ENCODE measurements at places on chromosomes 6 and 20. TPM values are rescaled to one million over a fixed set of nuclear protein-coding genes. Genes with fewer than 3 reads are reported as not detected.

The BTN1A1 gene
- not detected for total RNA-seq

The WFDC12 gene
- total RNA-seq = not detected

The NOTCH4 gene
- 5.0 TPM for total RNA-seq

The MYBL2 gene
- 30.6 TPM for total RNA-seq

The PSORS1C1 gene
- not detected for total RNA-seq

DNA sequence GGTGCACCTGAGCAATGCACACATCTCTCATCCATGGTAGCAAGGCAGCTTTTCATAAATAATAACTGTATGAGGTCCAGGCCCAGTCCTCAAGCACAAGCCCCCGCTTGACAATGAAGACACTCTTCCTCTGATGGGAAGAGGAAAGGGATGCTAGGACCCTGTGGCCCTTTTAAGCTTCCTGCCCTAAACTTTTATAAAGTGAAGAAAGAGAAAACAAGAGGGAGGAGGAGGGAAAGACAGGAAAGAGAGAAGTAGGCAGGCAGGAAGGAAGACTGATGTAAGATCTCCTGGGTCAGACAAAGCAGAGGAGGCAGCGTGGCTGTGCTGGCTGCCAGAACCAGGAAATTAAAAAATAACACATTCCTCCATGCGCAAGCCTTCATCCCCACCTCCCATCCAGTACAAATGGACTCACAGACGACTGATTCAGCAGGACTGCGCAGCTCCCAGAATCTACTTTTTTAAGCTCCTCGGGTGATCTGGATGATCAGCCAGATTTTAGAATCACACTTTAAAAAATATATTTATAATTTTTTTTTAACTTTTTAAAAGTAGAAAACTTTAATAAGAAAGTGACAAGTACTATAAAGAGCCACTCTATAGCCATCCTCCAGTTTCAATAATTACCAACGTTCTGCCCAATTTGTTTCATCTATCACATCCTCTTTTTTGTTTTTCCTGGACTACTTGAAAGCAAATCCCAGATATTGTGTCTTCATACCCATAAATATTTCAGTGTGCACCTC is 16.5 kb downstream of the TNFAIP3 start:
- peaks cover 40% of the 10 kb centered on the region for H3K36me3 ChIP-seq
- no peaks in the 10 kb centered on the region for H3K4me1 ChIP-seq
- H3K4me3 ChIP-seq = no peak overlapping the region
- DNase-seq = no peak

GRCh38 chr20:58905236-58905635 is 52.7 kb downstream of the GNAS start:
- no peaks in the 10 kb centered on the region for H3K27me3 ChIP-seq
- H3K4me1 ChIP-seq = peaks cover 47% of the 10 kb centered on the region
- H3K4me3 ChIP-seq = no peak overlapping the region
- peak overlapping the region; percentile 92 for H3K27ac ChIP-seq
- no peak for DNase-seq
- peaks cover 61% of the 10 kb centered on the region for H3K36me3 ChIP-seq

GRCh38 chr20:46963196-46963529 is 68.5 kb downstream of the EYA2 start:
- no peaks in the 10 kb centered on the region for H3K27me3 ChIP-seq
- no peak overlapping the region for H3K27ac ChIP-seq
- no peaks in the 10 kb centered on the region for H3K36me3 ChIP-seq

- no peaks in the 10 kb centered on the region for H3K36me3 ChIP-seq
- no peak overlapping the region for H3K4me3 ChIP-seq
- peaks cover 6% of the 10 kb centered on the region for H3K4me1 ChIP-seq
- no peak overlapping the region for H3K27ac ChIP-seq
- no peaks in the 10 kb centered on the region for H3K27me3 ChIP-seq
- no peak for DNase-seq
Measured at GRCh38 chr6:86780923-86781322, 156.4 kb upstream of the HTR1E start.

The CBLN4 gene
- total RNA-seq = not detected

GRCh38 chr6:163446549-163446948 is 32.0 kb downstream of the QKI start:
- no peak for DNase-seq
- H3K36me3 ChIP-seq = no peaks in the 10 kb centered on the region
- no peak overlapping the region for H3K4me3 ChIP-seq
- no peak overlapping the region for H3K27ac ChIP-seq
- H3K4me1 ChIP-seq = peaks cover 53% of the 10 kb centered on the region
- H3K27me3 ChIP-seq = no peaks in the 10 kb centered on the region

- no peaks in the 10 kb centered on the region for H3K36me3 ChIP-seq
- H3K4me1 ChIP-seq = no peaks in the 10 kb centered on the region
- H3K27ac ChIP-seq = no peak overlapping the region
- H3K27me3 ChIP-seq = peaks cover 100% of the 10 kb centered on the region
- no peak for DNase-seq
Measured at GRCh38 chr6:30102414-30102969, 10.4 kb downstream of the TRIM31 start.

- no peak overlapping the region for H3K27ac ChIP-seq
- DNase-seq = no peak
- no peak overlapping the region for H3K4me3 ChIP-seq
- H3K27me3 ChIP-seq = no peaks in the 10 kb centered on the region
- H3K36me3 ChIP-seq = no peaks in the 10 kb centered on the region
- no peaks in the 10 kb centered on the region for H3K4me1 ChIP-seq
Measured at GRCh38 chr20:15925376-15925775, 647.9 kb downstream of the KIF16B start.

The FAM83C gene
- 0.49 TPM for total RNA-seq

The OPRL1 gene
- 9.6 TPM for total RNA-seq

GRCh38 chr6:16819752-16820151 is 58.5 kb upstream of the ATXN1 start:
- no peak overlapping the region for H3K27ac ChIP-seq
- no peak for DNase-seq
- H3K4me1 ChIP-seq = no peaks in the 10 kb centered on the region
- H3K27me3 ChIP-seq = no peaks in the 10 kb centered on the region
- no peaks in the 10 kb centered on the region for H3K36me3 ChIP-seq

DNA sequence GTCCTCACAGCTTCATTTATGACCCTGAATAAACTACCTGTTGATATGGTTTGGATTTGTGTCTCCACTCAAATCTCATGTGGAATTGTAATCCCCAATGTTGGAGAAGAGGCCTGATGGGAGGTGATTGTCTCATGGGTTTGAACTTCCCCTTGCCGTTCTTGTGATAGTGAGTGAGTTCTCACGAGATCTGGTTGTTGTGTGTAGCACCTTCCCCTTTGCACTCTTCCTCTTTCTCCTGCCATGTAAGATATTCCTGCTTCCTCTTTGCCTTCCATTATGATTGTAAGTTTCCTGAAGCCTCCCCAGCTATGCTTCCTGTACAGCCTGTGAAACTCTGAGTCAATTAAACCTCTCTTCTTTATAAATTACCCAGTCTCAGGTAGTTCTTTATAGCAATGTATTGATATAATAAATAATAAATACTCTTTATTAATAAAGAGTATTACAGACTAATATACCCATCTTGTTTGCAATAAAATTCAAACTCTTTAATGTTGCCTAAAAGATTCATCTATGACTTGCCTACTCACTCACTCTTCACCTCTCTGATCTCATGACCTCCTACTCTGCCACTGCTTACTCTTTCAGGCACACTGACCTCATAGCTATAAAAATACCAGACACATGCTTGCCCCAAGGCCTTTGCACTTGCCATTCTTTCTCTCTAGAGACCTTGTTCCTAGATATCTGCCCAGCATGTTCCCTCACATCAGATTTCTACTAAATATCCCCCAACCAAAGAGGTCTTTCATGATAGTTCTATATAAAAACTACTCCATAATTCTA is 256.4 kb upstream of the MARCKS start:
- peaks cover 19% of the 10 kb centered on the region for H3K4me1 ChIP-seq
- H3K27me3 ChIP-seq = peaks cover 3% of the 10 kb centered on the region
- no peak overlapping the region for H3K27ac ChIP-seq
- H3K4me3 ChIP-seq = no peak overlapping the region
- H3K36me3 ChIP-seq = no peaks in the 10 kb centered on the region

Data from cardiac muscle cell (in vitro differentiated cells and primary cell).